ENCODE measurements at places on chromosomes 7 and 10.

DNA sequence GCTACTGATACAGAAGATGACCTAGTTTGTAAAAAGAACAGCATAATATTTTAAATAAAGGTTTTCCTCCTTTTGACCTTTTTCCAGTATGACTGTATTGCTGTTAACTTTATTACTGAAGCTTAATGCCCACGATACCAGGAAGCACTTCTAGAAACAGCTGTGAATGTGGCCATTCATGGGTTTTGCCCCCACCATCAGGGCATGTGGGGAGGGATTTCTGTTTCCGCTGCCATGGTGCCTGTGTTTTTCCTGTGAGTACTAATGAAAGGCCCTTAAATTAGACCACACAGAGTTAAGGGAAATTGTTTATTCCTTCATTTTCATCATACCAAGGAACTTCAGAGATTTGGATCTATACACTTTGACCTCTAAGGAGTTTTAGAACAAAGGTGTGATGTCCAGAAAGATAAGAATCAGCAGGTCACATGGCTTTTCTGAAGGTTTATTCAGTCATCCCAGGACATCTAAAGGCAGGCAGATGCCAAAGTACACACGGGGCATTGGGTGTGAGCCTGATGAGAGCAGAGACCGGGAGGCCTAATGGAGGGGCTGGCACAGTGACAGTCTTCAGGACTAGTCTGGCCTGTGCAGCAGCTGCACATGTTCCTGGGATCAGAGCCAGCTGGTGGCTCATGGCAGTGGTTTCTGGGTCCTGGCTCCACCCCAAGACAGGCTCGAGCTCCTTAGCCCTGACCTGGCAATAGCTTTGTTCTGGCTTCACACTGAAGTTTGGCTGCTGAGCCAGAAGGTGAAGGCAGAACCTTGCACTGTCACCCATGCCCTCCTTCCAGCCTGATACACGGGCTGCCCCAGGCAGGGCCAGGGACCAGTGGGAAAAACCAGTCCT lies 190.9 kb downstream of the REEP3 start:
- DNase-seq, result no peak

GRCh38 chr10:4352414-4352961 lies 473.5 kb upstream of the AKR1E2 start:
- DNase-seq, result no peak

DNA sequence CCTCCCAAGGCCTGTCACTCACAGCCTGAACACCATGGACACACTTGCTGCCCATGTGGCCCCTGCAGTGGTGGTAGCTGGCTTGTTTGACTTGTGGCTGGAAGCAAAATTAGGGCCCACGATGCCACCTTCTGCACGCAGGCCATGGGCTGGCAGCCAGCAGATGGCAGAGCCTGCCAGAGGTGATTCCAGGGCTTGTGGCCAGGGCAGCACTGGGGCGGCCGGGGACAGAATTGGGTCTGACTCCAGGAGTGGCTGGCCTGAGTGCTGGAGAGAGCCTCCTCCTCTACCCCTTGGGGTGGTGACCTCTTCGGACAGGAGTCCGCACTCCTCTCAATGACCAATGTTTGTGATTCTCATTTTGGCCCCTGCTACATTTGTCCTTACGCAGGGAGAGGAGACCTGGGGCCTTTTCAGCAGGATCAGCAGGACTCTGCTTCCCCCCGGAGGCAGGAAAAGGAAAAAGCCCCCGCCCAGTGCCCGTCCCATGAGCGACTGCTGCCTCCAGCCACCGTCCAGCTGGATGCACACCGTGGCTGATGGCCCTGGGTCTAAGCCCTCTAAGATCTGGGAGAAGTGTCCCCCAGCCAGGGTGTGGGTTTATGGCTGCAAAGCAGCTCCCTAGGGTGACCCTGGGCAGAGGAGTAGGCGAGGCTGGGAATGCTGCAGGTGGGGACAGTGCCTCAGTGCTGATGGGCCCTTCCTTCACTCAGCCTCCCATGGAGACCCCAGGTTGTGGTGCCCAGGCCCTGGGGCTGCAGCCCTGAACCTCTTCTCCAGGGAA lies 26.5 kb downstream of the DNAJB12 start:
- no peak for DNase-seq

GRCh38 chr10:48931188-48931587 lies 8.5 kb downstream of the LRRC18 start:
- DNase-seq, result no peak

DNA sequence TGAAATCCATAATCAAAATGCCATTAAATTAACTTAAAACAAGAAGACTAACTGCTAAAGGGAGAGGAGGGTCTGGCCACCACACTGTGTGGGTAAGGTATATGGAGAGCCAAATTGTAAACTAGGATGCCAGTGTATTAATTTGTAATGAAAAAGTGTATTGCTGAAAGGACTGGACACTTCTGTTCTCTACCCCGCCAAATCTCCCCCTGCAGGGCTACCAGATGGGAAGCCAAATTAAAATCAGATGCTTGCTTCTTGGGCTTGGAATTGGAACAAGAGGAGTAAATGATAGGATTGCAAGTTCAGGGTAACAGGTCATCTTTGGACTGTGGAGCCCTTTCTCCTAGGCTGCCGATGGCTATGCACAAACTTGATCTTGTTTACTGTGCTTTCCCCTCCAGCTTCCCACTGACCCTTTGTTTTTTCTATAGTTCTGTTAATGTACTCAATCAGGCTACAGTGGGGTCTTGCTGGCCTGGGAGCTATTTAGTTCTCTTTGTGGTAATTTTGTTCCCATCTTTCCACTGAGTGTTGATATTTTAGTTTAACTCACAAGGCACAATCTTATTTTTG lies 932.1 kb upstream of the C7orf33 start:
- DNase-seq, result no peak

- DNase-seq, result no peak
Measured at GRCh38 chr7:41045556-41046123, 657.2 kb downstream of the INHBA start.

- DNase-seq, result no peak
Measured at GRCh38 chr7:15851201-15851600, 164.7 kb upstream of the MEOX2 start.

DNA sequence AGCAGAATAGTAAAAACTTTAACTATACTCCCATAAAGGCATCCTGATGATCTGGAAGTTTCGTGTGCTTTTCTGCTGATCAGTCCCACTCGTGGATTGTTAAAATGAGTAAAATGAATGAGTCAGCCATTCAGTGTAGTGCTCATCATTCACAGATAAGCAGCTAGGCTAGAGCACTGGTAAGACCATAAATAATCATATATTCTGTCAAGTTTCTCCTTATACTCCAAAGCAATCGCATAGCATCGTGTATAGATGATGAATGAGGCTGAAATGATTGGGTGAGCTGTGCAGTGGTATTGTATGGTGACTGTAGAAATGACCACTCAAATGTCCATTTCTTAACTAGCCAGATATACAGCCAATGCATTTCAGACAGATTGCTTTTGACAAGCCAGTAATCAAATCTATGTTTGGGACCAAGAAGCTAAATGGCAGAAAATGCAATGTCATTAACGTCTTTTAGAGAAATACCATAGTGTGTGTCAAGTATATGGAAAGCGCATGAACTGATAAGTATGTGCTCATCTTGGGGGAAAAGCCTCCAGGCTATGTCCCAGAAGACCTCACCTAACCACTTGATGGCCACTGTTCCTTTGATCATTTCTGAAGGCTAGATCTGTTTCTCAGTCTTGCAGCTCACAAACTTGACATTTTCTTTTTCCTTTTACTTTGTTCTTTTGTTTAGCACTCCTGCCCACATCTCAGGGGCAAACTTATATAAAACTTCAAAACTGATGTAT lies 227.2 kb upstream of the FAM3C start:
- DNase-seq, result no peak

DNA sequence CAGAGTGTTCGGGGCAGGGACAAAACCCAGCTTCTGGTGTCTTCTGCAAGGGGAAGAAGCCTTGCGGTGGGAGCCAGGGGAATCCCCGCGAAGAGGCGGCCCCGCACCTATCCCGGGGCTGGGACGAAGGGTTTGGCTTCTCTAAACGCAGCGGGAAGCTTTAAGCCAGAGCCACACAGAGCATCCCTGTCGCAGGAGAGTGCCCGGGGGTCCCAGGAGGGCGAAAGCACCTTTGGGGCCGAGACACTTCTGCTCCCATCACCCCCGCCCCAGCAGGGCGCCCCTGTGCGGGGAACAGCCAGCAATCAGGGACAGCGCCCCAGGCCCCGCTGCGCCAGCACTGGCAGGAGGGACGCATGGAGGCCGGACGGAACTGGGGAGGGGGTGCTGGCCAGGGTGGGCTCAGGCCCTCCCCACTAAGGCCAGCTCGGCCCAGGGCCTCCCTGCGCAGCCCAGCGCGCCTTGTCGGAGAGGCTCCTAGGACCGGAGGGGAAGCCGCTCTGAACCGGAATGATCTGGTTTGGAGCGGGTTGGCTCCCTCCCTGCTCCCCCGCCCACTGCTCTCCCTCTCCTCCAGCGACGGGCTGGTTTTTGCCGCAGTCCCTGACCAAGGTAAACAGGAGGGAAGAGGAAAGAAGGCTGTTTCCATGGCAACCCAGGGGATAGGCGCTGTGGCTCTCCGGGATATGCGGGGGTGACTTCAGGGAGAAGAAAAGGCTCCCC lies 63.9 kb downstream of the TMEM209 start:
- no peak for DNase-seq

GRCh38 chr7:74294191-74294998 lies 5.2 kb downstream of the CLIP2 start:
- no peak for DNase-seq

DNA sequence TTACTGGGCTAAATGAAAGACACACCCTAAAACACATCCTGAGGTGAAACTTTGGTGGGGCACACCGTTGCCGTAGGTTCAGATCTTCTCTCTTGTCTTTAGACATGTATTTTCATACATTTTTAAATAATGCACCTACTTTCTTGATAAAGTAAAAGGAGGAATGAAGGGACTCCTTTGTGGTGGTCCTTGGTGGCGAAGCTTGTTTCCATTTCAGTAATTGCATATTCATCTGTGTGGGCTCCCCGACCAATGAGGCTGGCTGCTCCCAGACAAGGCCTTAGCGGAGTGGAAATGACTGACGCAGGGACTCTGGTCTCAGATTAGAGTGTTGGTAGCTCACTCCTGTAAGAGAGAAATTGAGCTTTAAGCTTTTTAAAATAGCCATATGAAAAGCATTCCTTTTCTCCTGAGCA lies 815 bp downstream of the CCSER2 start:
- no peak for DNase-seq

- DNase-seq, result no peak
Measured at GRCh38 chr7:129886167-129886817, 66.5 kb downstream of the UBE2H start.

DNA sequence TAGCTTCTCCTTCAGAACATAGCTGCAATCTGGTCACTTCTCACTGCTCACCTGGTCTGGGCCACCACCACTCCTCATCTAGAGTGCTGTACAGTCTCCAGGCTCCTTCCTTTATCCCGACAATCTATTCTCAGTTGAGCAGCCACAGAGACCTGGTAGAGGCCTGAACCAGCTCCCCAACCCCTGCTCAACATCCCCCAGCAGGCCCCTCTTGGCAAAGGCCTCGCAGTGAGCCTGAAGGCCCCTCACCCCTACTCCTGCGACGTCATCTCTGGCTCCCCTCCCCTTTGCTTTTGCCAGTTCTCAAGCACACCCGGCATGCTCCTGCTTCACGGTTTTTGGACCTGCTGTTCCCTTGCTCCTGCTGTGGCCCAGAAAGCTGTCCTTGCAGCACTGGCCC lies 113.9 kb downstream of the ARHGAP22 start:
- no peak for DNase-seq

DNA sequence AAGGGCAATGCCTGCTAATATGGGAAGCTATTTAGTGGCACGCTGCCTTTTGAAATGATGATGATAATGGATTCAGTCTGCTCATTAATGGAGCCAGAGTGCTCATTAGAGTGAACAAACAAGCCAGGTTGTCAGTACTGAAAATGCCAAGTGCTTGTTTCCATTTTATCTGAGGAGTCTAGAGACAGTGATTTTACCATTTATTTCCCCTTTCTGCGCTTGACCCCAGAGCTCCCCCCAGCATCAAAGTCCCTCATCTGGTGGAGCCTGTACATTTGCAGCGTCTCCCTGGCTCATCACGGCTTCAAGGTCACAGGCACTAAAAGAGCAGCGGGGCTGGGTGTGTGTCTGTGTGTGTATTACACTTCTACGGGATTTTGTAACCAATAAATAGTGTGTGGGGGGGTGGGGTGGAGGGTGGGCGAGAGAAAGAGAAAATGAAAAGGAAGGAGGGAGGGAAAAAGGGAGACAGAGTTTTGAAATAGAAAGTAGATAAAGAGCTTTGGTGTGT lies 553.8 kb downstream of the TFEC start:
- no peak for DNase-seq

DNA sequence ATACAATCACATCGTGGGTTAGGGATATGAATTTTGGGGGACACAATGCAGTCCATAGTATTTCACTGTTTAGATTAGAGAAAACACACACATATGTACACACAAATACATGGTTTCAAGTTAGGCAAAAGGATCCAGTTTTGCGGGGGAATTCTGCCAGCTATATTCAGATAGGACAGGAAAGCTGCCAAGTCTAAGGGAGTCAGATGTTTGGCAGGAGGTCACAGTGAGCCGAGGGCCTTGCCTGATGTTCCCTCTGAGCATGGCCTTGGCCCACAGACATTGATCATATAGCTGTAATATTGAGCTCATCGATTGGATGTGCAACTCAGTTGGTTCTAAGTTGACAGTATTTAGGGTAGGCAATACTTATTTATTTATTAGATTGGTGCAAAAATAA lies 122.8 kb downstream of the ADRA2A start:
- no peak for DNase-seq

GRCh38 chr10:104441329-104442000 lies 87.8 kb downstream of the CFAP58 start:
- DNase-seq, result no peak

- DNase-seq, result no peak
Measured at GRCh38 chr7:150620617-150621371, 11.4 kb downstream of the GIMAP6 start.

- DNase-seq, result no peak
Measured at GRCh38 chr7:121107923-121108498, 119.5 kb downstream of the CPED1 start.

DNA sequence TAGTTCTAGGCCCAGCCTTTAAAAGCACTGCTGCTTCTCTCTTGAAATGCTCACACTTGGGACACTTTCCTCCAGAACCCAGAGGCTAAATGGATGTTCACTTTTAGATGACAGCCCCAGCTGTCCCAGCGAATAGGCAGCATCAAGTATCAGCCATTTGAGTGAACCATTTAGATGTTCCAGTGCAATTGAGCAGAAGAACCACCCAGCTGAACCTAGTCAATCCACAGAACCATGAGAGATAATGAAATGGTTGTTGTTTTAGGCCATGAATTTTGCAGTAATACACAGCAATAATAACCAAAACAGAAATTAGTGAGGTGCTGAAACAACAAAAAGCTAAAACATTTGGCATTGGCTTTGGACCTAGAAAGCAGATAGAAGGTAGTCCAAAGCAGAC lies 273.9 kb downstream of the ETV1 start:
- DNase-seq, result no peak

DNA sequence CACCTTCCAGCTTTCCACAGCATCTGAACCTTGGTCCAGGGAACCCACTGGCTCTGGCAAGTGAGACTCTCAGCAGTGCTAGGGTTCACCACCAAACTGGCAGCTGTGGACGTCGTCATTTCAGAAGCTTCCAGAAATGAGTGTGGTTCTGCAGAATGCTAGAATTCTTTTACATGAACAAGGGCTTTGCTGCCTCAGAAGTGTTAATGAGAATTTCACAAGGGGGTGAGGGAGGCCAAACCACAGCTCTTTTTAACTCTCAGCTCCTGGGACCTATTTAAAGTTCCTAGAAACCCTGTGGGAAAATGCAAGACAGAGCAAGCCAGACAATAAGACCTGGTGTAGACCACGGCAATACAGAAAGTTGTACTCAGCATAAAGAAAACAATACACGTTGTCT lies 129.3 kb upstream of the BET1 start:
- no peak for DNase-seq

Measured in stimulated activated CD8-positive, alpha-beta memory T cell treated with anti-CD3 and anti-CD28 coated beads, Interleukin-4, amount 100 ng/mL, for 1 hour (primary cell).